Iris pigment epithelial cell (primary cell): ENCODE measurements at places on chromosomes 13 and 19.

GRCh38 chr13:70622796-70623195 is 514.5 kb upstream of the KLHL1 start:
- no peak for DNase-seq

GRCh38 chr13:56510836-56511235 is 629.9 kb upstream of the PRR20A start:
- no peak for DNase-seq

GRCh38 chr19:14479975-14480699 is 5.0 kb upstream of the PTGER1 start:
- peak; percentile 31 for DNase-seq

GRCh38 chr13:73107970-73108369 is 49.2 kb downstream of the KLF5 start:
- no peak for DNase-seq

DNA sequence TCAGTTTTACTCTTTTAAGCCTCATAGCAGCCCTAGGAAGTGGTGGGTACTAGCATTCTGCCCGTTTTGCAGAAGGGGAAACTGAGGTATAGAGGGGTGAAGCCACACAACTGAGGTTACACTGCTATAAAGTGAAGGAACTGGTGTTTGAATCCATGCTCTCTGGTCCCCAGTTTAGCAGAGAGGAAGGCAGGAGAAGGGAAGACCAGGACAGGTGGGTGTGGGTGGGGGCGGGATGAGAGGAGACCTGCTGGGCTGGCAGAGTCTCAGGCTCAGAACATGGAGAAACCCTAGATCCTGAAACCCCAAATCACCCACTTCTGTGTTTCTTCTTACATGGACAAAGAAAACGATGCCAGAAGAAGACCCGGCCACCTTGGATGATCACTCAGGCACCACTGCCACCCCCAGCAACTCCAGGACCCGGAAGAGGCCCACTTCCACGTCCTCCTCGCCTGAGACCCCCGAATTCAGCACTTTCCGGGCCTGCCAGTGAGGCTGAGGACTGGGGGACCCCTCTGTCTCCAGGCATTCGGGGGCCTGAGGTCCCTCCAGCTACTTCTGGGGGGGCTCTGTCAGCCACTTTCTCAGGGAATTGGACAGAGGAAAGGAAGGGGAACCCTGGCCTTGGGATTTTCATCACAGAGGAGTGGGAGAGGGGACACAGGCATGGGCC is 2.3 kb upstream of the CARM1 start:
- no peak for DNase-seq

- peak; percentile 12 for DNase-seq
Measured at GRCh38 chr13:106296723-106297122, 238.7 kb downstream of the EFNB2 start.

DNA sequence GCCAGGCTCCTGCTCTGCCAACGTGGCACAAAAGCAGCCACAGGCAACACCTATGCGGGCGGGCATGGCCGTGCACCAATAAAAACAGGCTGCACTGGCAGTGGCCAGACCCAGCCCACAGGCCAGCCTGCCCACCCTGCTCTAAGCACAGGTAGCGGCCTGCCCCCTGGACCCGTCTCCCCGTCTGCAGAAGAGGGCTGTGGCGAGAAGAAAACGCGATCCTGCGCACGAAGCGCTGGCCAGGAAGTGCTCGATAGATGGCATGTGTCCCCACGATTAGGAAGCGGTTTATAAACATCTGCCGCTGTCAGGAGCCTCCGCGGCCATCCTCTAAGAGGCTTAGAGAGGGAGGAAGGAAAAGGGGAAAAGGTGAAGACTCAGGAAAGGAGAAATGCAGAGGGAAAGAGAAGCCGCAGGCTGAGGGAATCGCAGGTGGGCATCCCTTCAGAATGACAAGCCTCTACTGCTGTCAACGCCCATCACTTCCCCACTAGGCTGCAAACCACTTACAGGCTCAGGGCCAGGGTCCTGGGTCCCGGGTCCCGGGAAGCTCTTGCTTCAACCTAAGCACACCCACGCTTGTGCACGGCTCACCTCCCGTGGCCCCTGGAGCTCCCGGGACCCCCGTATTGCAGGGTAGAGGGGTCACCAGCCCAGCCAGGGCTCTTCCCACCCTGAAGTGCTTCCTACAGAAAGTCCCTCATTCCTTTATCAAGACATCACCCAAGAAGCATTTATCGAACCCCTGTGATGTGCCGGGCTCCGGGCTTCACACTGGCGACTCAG is 10.5 kb downstream of the MLLT1 start:
- no peak for DNase-seq

- DNase-seq: peak; percentile 57
Measured at GRCh38 chr13:106445996-106446395, 89.5 kb downstream of the EFNB2 start.

DNA sequence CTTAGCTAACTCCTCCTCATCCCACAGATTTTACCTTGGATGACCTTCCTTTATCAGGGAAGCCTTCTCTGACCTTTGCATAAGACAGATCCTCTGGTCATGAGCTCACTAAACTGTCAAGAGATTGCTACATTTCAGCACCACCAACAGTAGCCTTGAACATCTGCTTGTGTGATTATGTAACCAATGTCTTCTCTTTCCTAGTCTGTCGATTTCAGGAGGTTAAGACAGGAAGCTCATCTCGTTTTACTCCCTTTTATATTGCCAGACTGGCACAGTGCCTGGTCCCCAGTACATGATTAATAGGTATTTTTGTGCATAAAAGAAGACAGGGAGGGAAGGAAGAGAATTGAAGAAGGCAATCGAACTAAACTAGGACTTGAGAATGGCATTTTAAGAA is 1697.7 kb downstream of the EFNB2 start:
- peak; percentile 15 for DNase-seq

GRCh38 chr13:93412676-93413075 is 186.1 kb downstream of the GPC6 start:
- DNase-seq: no peak

DNA sequence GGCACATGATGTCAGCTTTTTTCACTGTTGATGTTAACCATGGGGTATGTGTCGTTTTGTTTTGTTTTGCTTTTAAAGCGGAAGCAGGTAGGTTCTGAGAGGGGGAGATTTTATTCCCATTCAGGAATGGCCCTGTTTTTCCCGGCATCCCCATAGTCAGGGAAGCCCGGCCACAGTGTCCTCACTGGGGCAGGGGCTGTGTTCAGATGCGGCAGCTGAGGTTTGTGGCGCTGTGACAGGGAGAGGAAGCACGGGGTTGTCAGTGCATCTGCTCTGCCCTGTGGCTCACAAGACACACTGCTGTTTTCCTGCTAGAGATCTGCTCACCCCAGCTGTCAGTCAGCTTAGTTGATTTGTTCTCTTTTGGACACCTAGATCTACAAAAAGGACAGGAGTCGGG is 27.6 kb downstream of the ANKRD27 start:
- DNase-seq: no peak

GRCh38 chr19:40667602-40668001 is 22.8 kb downstream of the NUMBL start:
- DNase-seq: no peak

- DNase-seq: peak; percentile 70
Measured at GRCh38 chr13:46119883-46120614, 15.2 kb upstream of the CPB2 start.

DNA sequence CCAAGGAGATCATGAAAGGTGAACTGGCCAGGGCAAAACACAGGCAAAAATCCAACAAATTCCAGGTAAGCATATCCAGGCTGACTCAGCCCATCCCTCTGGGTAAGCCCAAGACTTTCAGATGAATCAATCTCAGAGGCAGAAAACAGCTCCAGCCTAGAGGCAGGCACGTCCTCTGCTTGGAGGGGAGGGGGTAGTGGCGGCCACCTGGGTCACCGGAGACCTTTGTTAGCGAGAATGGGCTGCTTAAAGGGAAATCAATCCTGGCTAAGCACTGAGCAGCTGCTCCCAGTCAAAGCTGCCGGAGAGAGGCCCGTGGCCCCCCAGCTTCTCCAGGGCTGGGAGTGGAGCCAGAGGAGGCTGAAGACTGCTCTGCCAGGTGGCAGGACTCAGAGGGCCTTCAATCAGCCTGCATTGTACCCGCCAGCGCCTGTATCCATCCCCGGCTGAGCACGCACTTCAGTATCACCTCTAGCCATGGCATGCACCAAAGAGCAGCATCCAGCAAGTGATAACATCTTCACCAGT is 48.2 kb downstream of the PIN1 start:
- no peak for DNase-seq

DNA sequence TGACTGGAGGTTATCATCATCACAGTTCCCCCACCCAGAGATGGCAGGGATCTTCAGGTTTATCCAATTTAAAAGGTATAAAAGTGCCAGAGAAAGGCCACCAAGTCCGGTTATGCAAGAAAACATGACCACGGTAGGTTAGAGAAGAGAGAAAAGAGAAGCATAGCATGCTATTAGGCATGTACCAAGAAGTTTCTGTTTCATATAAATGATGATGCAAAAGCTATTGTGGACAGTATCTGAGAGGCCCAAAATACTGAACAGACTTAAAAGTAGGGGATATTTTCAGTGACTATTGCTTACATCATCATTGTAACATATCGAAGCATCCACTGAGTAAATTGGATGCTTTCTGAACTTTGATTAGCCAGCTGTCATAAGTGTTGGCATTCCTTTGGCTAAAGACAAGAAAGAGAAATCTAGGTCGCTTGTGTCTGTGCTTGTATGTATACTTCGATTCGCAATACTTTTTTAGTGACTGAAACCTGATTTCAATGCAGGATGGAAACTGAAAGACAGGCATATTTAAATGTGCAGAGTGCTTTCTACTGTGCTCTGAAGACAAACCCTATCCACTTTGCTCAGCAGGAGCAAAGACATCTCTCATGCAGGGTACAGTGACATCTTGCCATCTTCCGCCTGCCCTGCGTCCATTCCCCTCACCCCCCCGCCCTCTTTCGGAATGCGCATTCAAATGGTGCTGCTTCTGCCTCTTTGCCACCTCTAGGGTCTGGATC is 180.3 kb downstream of the SHISA2 start:
- DNase-seq: no peak

- no peak for DNase-seq
Measured at GRCh38 chr19:54677217-54677616, 14.4 kb downstream of the LILRB4 start.

DNA sequence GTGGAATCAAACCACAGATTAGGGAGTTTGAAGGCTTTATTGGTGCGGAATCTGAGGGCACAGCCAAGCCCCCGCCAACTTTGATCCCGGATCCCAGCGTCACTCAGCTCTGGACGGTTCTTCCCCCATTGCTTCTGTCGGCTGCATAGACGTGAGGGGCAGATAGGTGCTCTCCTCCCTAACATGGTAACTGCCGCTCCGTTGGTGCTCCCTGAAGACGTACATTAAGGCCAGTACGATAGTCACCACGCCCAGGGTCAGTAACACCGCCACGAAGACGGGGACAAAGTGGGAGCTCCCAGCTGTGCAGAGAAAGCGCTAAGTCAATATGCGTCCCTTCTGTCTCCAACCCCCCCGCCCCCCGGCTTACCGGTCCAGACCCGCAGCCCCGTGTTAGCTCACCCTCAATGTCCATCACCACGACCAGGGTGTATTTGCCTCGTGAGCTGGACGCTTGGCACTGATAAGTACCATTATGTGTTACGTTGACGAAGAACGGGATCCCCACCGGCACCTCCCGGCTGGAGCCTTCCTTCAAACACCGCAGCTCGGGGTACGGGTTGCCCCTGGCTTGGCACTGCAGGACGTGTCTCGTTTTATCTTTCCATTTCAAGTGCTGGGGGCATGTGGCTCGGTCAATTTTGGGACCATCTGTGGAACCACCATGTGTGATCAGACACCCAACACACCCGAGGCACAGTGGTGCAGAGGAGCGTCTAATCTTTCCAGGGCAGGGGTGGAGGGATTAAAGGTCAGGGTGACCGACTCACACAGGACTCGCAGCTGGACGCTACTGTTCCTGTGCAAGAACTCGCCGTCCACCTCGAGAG is 644 bp upstream of the RAVER1 start:
- peak; percentile 18 for DNase-seq

DNA sequence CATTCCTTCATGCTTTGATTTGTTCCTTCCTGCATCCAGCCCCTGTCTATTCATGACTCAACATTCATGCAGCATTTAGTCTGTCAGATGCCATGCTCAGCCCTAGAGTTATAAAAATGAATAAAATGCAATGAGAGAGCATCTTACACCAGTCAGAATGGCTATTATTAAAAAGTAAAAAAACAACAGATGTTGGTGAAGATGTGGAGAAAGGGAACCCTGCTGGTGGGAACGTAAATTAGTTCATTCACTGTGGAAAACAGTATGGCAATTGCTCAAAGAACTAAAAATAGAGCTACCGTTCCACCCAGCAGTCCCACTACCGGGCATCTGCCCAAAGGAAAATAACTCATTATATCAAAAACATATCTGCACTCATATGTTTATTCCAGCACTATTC is 70.0 kb upstream of the GTF3A start:
- DNase-seq: peak; percentile 28

DNA sequence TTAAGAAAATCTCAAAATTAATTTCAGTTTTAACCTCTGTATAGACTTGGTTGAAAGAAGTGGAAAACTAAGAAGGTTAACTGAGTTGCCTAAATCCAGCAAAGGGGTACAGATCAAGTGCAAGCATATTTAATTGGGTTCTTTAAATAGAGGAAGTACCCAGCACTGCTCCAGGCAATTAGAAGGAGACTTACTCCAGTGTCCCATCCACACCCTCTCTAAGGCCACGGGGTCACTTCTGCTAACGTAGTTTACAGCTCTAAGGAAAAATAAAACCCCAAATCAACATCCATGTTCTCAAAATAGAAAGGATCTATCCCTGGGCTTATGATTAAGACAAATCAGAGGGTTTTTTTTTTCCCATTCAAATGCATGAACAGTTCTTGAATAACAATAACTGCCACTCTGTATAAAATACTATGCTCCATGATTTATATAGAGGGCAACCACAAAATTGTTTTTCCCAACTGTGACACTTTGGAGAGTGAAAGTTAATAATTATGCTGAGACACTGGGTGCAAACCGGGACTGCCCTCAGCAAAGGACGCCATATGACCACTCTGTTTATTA is 4.6 kb downstream of the FRY start:
- no peak for DNase-seq

GRCh38 chr19:24069905-24070657 is 16.9 kb upstream of the ZNF254 start:
- peak; percentile 38 for DNase-seq

GRCh38 chr13:51311231-51311630 is 28.3 kb upstream of the SERPINE3 start:
- no peak for DNase-seq

DNA sequence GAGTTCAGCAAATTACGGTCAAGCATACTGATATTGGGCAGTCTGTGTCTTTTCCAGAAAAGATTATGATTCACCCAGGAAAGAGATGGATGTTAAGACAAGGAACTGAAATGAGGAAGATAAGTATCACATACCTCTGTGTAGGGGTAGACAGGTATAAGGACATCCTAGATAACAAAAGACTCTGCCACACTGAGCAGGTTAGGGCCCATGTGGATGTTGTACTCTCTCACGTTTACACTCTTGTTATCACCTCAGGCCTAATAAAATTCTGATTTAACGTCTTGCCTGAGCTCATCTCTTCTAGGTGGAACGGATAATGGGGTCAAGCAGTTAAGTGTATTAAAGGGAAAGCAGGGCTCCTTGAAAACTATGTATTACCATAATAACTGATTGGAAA is 2480.8 kb downstream of the PCDH9 start:
- no peak for DNase-seq
